Stimulated activated CD4-positive, alpha-beta T cell treated with anti-CD3 and anti-CD28 coated beads, Interleukin-1b, Interleukin-23, amount 100 ng/mL, for 1 hour (primary cell): ENCODE measurements at places on chromosomes 3 and 15.

DNA sequence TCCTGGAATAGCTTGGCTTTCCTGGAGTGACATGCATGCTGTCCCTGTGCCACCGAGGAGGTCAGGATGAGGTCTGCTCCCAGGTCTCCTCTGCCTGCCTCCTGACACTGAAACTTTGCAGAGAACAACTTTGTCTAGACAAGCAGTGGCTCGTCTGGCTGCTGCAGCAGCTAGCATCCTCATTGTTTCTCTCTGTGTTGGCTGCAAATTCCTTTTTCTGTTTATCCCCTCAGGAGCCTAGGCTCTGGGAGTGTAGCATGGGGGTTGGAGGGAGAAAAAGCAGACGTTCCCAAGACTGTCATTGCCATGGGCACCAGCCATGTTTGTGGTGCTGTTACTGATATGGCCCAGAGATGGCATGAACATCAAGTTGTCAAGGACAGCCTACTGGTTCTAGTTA is 208.7 kb upstream of the LRIG1 start:
- no peak for DNase-seq

DNA sequence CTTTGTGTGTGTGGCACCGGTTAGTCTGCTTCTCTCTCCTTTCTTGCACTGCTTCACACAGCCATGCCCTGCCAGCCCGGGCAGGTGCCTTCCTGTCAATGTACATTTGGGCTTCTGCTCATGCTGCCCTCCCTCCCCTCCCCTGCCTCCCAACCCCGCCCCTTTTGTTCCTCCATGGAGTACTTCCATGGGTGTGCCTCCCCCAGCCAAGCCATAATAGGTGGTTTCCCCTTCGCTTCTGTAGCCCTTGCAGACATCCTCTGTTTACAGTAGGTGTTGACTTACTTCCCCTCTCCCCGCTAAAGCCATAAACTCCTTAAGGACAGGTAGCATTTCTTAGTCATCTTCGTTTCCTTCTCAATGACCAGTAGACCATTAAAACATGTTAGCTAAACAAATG is 31.8 kb upstream of the CRTC3 start:
- no peak for DNase-seq

GRCh38 chr3:102265720-102266119 is 169.1 kb upstream of the ZPLD1 start:
- DNase-seq, result no peak

GRCh38 chr15:39434751-39435238 is 146.1 kb upstream of the THBS1 start:
- no peak for DNase-seq

- DNase-seq, result no peak
These were observed 528.8 kb downstream of the SHQ1 start for GRCh38 chr3:72319194-72320094.

GRCh38 chr3:37662785-37663184 is 198.9 kb upstream of the CTDSPL start:
- no peak for DNase-seq

DNA sequence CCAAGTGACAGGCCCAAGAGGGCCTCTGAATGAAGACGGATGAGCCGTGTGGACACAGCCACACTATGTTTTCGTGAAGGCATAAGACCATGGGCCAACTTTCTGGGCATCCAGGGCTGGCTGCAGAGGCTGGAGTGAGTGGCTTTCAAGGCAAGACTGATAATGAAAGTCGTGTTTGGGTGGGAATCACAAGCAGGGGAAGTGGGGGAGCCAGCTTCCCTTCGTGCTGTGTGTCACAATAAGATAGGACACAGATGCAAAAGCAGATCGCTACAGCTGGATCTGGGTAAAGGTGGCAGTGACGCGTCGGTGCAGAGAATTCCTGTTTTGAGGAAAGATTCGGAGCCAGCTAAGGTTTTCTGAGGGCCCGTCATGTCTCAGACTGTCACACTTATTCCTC is 309.8 kb upstream of the CTDSPL start:
- DNase-seq, result no peak

DNA sequence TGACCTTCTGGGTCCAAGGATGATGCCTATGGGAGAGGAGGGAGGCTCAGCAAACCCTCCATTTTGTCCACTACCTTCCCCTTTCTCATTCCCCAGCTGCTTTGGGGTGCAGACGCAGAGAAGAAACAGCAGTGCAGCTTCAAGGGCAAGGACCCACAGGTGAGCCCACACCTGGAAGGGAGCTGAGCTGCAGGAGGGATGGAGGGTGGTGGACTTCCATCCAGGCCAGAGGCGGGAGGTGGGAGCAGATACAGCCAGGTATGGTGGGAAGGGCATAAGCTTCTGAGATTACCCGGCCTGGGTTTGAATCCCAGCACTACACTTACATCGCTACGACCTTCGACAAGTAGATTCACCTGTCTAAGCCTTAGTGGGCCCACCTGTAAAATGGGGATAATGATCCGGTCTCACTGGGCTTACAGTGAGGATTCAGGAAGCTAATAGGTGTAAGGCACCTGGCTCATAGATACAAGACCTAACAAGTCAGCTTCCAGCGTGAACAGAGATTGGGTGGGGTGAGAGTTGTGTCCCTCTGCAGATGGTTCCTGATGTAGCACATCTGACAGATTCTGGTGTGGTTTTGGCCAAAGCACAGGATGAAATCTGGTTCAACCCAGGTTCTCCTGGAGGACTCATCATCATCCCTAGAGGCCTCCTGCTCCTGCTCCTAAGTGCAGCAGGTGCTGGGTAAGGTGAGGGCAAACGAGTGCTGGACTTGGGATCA is 15.9 kb downstream of the CIB1 start:
- no peak for DNase-seq
